Stimulated activated CD4-positive, alpha-beta T cell treated with anti-CD3 and anti-CD28 coated beads, Interleukin-15, amount 100 ng/mL, for 1 hour (primary cell): ENCODE measurements at places on chromosomes 2 and 18.

DNA sequence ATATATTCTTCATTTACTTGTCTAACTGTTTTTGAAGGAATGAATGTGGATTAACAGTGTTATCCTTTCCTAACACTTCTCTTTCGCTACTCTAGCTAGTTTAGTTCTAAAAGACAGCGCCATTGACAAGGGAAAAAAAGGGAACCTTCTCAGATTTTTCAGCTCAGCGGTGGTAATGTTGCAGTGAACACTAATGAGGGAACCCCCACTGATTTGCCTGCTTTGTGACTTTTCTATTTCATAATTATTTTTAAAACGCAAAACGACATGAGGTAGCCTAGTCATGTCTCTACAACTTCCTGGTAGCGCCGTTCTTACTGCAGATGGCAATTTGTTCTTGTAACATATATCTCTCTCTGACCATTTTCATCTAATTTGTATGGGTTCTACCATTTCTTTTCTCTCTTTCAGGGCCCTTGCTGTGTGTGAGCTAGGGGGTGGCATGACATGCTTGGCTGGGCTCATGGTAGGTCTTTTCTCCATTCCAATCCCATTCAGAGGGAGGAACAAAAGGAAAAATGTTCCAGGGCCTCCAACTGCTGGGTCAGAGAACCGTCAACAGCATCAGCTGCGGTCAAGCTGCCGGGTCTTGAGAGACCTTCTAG, 235.5 kb upstream of the SIX3 start:
- DNase-seq: no peak

DNA sequence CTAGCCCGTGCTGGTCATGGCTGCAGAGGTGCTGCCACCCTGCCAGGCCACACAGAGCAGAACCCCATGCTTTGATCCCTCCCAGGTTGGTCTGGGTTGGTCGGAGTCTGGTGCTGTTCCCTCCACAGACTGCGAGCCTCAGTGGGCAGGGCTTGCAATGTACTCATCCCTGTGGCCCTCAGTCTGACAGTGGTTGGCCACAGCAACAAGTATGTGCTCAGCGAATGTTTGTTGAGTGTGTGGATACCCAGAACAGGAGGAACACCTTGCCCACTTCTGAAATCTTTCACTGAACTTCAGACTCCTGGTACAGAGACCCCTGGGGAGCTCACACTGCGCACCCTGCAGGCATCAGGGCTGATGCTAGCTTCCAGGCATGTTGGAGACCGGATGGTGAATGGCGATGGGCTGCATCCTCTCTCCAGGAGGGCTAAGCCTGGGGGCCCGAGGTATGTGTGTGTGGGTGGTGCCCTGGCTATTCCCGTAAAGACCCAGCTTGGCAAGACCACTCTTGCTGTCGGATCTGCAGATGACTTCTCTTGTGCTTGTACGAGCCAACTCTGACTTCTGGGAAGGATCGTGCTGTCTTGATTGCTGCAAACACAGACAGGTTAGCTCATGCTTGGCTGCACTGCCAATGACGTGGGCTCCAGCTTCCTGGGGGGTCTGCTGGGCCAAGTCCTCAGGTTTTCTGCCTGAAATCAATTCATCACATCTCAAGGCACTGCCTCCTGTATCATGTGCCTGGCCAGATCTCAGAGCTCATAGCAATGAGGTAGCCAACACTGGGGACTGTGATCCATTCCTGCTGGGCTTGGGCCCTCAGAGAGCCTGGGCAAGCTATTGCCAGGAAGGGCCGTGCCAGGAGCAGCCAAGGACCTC, 43.7 kb downstream of the RHOB start:
- DNase-seq: no peak

DNA sequence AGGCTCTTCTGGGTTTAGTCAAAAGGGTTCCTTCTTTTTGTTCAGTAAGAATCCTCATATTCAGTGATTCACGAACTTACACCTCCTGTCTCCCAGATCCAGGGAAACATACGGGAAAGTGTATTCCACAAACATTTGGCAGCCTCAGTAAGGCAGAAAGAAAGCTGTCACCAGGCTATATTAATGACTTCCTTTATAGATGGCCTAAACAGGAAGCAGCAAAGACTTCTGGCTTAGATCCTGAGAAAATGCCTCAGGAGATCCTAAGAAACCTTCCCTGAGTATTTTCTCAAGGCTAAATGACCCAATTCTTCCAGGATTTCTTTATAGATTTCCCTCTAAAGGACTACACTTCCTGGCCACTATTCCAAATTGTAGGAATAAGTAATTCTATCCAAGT, 1995.5 kb upstream of the CELF4 start:
- DNase-seq: no peak

DNA sequence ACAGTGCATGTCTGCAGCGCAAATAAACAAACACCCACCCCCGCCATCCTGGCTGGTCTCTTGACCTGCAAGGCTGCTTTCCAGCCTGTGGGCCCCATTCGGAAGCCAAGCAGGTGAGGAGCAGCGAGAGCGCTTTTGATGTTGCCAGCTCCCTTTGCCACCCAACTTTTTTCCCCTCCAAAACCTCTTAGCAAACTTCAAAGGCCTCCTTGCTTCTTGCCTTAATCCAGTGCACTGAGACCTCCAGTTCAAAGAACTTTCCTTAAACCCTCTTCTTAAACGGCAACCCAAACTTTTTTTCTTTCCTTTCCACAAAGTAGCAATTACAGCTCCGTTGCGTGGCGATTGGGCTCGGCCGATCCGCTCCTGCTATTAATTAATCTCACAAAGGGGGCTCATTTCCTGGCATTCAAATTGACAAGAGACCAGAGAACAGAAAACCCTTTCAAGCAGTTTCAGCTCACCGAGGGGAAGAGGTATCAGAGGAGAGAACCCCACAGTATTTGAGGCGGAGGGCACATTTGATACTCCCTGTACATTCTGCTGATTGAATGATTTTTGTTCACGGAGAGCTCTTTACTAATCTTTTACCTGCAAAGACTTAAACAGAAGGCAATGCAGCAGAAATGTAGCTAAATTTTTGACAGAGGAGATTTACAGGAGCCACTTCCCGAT, 531.4 kb downstream of the TMEM182 start:
- no peak for DNase-seq

- DNase-seq: no peak
Measured at GRCh38 chr2:181904022-181904632, 12.6 kb downstream of the ITPRID2 start.

DNA sequence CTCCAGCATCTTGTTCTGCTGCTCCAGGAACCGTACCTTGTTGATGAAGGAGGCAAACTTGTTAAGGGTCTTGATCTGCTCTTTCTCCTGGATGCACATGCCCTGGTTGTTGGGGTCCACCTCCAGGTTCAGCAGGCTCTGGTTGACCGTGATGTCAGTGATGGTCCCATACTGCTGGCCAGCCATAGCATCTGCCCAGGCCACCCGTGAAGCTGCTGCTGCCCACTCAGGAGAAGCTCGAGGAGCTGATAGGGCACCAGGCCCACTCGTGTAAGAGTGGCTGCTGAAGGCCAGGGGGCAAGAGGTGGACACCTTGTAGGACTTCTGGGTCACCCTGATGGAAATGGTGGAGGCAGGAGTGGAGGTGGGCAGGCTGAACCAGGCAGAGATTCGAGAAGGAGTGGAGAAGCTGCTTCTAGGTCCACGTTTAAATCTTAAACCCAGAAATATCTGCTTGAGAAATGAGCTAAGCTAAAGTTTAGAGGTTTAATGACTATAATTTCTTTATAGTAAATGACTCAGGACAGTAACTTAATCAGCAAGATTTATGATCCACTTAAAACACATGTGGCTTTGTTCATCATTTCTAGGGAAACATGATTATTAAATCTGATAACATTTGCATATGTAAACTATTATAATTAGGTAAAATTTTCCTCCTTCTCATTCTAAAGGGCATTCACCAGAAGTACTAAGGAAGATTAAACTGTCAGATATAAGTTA, 358.7 kb upstream of the SETBP1 start:
- no peak for DNase-seq

DNA sequence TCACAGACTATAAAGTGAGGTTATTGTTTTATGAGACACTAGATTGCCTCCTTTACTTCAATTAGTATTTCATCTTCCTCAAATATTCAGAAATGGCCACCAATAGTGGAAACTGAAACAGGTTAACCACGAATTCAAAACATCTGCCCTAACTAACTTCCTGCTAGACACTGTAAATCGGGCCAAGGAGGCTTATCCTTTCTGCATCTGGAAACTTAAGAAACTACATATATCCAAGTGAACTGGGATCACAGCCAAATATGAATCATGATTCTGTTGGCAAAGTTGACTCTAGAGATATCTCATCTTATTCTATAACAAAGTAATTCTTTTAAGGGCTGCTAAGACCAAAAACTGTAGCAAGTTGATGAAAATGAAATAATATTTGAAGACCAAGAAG, 136.6 kb upstream of the ZC3H15 start:
- no peak for DNase-seq

DNA sequence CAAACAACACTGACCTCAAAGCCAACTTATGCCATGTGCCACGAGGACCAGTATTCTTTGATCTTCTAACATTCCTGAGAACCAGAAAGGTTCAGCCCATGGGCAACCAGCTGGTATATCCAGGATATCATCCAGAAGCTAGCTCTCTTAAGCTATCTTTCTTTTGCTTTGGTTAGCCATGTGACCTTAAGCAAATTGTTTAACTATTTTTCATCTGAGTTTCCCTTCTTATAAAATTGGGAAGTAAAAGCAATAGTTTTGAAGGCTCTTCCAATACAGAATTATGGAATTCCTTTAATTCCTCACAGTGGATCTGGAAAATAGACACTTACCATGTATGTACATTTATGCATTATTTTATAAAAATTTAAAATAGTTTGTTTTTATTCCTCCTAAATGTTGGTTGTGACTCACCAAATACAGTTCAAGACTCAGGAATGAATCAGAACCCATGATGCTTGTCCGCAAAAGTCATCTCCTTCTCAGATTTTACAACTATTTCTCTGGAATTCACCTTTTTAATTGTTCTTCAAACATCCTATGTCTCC, 435.7 kb downstream of the ZEB2 start:
- DNase-seq: no peak

- no peak for DNase-seq
Measured at GRCh38 chr2:231927566-231927890, 1.3 kb upstream of the NPPC start.

- no peak for DNase-seq
Measured at GRCh38 chr2:233953087-233953801, 36.1 kb downstream of the TRPM8 start.

- no peak for DNase-seq
Measured at GRCh38 chr18:25798046-25798445, 292.4 kb downstream of the SS18 start.

GRCh38 chr2:201558665-201559064, 84.6 kb downstream of the TMEM237 start:
- no peak for DNase-seq

GRCh38 chr18:58502628-58503027, 126.3 kb downstream of the ALPK2 start:
- no peak for DNase-seq

DNA sequence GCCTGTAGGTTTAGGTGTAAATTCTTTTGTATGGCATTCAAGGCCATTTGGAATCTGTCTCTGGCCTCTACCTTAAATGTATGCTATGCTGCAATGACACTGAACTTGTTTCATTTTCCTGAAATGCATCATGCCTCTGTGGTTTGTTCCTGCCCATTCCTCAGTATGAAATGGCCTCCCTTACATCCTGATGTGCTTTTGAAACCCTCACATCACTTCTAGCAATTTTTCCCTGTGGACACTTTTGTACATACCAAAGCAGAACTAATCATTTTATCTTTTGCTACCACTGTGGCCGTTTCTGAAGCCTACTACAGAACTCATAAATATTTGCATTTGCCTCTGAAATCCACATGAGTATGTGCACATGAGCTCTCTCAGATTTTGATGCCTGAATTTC, 557.2 kb downstream of the ERBB4 start:
- DNase-seq: no peak
